Forelimb muscle (tissue), 1 donor: ENCODE measurements at places on chromosomes 4 and X. TPM values are rescaled to one million over a fixed set of nuclear protein-coding genes. Genes with fewer than 3 reads are reported as not detected.
A peak's percentile ranks its signal among the peaks of the same experiment; 100 is the strongest.

Gene GAGE12H
- polyA plus RNA-seq, result not detected

Gene MORC4
- 37.0 TPM for polyA plus RNA-seq

Gene ADH1B
- 10.4 TPM for polyA plus RNA-seq

- no peak for DNase-seq
Measured at GRCh38 chrX:38919202-38919601, 117.9 kb downstream of the MID1IP1 start.

Gene GATA1
- 0.22 TPM for polyA plus RNA-seq

DNA sequence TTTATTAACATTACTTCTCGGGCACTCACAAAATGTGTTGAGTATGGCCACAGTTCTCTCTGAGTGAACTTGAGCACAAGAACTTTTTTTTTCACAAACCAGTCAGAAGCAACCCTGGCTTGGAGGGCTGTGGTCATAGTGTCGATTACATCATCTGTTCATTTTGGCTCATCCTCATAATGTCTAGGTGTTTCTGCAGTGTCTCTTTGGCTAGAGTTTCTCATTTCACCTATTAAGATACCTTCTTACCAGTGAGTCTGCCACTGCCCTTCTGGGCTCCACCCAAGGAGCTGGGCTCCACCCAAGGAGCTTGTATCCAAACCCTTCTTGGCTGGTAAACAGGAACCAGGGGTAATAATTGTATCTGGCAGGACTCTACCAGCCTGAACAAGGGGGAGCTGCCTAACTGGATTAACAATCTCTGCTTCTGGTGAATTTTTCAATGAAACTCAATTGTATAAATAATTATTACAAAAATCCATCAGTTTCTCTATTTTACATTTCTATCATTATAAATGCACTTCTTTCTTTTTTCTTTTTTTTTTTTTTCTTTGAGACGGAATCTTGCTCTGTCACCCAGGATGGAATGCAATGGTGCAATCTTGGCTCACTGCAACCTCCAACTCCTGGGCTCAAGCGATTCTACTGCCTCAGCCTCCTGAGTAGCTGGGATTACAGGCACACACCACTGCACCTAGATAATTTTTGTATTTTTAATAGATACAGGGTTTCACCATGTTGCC, 667.7 kb upstream of the SLIT2 start:
- no peak for DNase-seq

DNA sequence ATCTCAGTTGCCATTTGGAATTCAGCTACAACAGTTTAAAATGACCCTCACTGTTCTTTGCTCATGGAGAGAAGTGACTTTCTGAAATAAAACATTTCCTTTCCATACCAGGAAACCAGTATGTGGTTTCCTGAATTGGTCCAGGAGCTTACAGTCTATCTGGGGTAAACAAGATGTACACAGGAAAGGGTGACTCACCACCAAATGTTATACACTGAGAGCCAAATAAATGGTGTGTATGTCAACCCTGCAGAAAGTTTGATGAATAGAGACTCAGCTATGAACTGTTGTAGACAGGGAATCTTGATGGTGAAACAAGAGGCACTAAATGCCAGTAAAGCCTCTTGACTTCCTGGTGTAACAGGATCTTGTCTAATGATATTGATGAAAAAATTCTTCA, 100.4 kb downstream of the HS6ST2 start:
- DNase-seq, result no peak

- no peak for DNase-seq
Measured at GRCh38 chr4:102693861-102694260, 66.9 kb downstream of the MANBA start.

GRCh38 chr4:52377563-52377962, 281.5 kb downstream of the USP46 start:
- no peak for DNase-seq

DNA sequence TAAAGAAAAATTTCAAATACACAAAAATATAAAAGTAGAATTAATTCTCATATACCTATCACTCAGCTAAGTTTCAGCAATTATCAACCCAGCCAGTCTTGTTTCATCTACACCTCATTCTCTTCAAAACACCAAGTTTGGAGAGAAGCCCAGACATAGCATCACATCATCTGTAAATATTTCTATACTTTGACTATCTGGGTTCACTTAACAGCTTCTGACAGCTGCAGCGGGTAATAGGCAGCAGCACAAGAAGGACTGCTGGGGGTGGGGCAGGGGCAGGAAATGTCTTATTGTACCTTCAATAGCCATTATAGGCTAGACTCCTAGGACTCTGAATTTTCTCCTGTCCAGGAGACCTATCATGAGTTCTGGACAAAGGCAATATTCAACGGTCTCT, 54.1 kb downstream of the PHF8 start:
- DNase-seq, result no peak

DNA sequence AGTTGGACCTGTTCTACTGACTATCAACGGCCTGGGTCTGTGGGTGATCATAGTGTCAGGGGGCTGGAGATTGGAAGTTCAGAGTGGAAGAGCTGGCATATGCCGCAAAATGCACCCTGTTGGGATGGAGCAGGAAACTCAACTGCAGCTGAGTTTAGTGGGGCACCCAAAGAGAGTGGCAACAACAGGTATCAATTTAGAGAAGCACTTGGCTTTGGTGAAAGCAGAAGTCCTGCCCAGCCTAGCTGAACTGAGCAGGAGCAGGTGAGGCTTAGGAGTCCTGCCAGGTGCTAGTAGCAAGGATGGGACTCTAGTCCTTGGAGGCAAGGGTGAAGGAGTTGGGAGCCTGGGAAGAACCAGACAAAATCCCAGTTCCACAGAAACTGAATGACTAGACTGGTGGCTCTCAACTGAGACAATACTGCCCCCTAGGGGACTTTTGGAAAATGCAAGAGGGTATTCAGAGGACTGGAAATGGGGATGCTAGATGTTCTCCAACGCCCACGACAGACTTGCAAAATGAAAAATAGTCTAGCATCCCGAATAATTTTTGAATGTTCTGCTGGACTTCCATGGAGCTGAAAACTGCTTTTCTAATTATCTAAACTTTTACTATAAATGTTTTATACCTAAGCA, 49.4 kb downstream of the RTL9 start:
- no peak for DNase-seq

DNA sequence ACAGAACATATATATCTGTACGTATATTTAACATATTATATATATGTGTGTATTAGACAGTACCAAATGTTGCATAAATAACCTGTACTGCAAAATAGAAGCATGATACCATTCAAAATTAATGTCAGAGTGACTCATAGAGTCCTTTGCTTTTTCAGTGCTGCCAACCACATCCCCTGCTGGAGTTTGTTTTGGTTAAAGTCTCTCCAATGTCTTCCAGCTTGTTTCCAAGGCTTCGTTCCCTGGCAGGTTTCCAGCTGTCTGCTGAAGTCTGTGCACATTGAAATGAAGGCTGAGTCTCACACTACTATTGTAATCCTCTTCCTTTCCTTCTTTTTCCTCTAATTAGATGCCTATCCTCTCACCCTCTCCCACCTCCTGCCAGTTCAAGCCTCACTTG, 14.9 kb downstream of the NRK start:
- DNase-seq, result peak; percentile 50

GRCh38 chr4:89906777-89907521, 12.3 kb downstream of the MMRN1 start:
- DNase-seq, result no peak

Gene GPC3
- 288 TPM for polyA plus RNA-seq

Gene TCEAL6
- not detected for polyA plus RNA-seq

Gene AMOT
- polyA plus RNA-seq, result 22.1 TPM
